ENCODE measurements at places on chromosomes 2 and 18.

- DNase-seq = no peak
Observed at GRCh38 chr2:70328921-70329561, 27.2 kb upstream of the FAM136A start.

GRCh38 chr2:128032092-128032491 lies 4.2 kb upstream of the SAP130 start:
- no peak for DNase-seq

DNA sequence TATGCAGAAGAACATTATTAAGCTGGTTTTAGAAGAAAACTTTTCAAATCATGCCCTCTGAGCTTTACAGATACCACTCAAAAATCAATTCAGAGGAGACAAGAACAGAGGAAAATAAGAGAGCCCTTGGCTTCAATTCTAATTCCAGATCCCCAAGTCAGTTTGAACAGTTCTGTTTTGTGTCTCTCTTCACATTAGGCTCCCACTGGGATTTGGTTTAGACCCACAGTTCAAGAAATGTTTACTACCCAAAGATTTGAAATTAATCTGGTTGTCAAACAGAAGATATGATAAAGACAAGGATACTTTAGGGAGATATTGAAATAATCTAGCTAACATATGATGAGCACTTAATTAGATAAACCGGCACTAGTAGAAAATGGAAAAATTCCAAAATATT lies 329.5 kb downstream of the RAD51AP2 start:
- DNase-seq = no peak

DNA sequence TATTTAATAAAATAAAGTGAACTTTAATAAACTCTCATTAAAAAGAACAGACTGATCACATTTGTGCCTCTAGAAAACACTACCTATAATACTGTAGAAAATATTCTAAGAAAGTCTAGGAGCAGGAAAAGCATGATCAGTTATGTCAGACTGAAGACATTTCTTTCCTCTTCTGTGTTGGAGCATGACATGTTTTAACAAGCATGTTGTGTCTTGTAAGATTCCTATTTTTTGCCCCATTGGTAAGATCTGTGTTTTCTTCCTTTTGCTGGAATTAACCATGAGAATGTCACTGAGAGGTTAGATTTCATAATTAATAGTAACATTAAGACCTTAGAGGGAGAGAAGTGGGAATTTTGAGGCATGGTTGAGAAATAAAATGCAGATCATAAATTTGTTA lies 27.7 kb downstream of the LAMA3 start:
- no peak for DNase-seq

DNA sequence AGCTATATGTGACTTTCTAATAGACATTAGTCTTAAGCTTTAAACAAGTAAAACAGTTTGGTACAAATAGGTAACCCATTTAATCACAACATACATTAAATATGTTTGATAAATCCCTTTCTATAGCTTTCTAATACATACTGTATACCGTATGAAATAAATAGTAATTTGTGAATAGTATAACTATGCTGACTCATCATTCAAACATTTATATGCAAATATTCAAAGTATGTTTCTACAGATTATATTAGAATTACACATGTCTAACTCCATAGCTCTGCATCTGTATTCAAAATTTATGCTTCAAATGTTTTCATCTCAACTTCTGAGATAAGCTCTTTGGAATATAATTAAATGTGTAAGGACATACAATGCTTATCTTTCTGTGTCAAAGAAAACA lies 142.7 kb upstream of the ZNF804A start:
- DNase-seq = no peak

Data from NCI-H2107 (cell line).